ENCODE measurements at places on chromosomes 6 and 20.

DNA sequence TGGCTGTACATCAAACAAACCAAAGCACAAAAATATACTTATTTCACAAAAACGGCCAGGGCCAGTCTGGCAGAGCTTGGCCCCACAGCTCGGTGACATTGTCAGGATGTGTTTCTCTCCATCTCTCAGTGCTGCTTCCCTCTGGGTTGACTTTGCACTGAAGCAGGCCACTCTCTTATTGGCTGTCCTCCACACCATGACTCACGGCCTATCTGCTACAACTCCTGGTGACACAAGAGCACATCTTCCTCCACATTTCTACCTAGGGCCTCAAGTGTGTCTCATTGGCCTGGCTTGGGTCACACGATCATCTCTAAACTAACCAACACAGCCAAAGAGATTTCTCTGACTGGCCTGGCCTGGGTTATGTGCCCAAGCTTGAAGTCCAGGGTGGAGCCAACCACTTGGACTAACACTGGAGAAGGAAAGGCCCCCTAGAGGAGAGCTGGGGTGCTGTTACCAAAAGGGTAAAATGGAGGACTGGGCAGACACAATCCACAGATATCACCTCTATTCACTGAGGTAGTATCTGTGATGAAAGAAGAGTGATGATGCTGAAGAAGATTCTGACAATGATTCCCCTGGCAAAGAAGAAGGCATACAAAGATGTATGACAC lies 159.8 kb upstream of the TSHZ2 start:
- no peak for DNase-seq

GRCh38 chr6:129338683-129339082 lies 371.3 kb downstream of the ARHGAP18 start:
- no peak for DNase-seq

- no peak for DNase-seq
Measured at GRCh38 chr20:53215166-53215565, 243.0 kb downstream of the TSHZ2 start.

- no peak for DNase-seq
Measured at GRCh38 chr6:158725704-158726103, 75.8 kb downstream of the SYTL3 start.

DNA sequence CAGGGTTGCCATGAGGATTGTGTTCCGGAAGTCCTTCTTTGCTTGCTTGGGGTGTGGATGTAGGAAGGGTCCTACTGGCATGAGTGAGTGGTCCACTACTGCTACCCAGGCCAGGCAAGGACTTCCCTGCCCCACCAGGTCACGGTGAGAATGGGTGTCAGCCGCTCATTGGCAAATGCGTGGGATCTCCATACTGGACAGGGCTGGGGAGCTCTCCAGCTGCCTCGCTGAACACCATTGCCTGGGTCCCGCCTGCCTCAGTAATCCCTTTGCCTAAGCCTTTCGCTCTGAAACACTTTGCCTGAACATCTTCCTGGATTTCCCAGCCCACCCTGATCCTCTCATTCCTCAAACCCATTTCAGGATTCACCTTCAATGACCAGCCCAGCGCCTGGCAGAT lies 59.5 kb downstream of the CTCFL start:
- no peak for DNase-seq

GRCh38 chr6:169720207-169720855 lies 4.0 kb downstream of the PHF10 start:
- no peak for DNase-seq

GRCh38 chr6:40957616-40958492 lies 81.2 kb downstream of the UNC5CL start:
- DNase-seq, result no peak

GRCh38 chr6:159762681-159763293 lies 942 bp downstream of the ACAT2 start:
- DNase-seq, result peak; percentile 59

GRCh38 chr6:114301596-114302219 lies 41.1 kb downstream of the HS3ST5 start:
- no peak for DNase-seq

GRCh38 chr20:19756761-19757486 lies 1.1 kb upstream of the RIN2 start:
- no peak for DNase-seq

DNA sequence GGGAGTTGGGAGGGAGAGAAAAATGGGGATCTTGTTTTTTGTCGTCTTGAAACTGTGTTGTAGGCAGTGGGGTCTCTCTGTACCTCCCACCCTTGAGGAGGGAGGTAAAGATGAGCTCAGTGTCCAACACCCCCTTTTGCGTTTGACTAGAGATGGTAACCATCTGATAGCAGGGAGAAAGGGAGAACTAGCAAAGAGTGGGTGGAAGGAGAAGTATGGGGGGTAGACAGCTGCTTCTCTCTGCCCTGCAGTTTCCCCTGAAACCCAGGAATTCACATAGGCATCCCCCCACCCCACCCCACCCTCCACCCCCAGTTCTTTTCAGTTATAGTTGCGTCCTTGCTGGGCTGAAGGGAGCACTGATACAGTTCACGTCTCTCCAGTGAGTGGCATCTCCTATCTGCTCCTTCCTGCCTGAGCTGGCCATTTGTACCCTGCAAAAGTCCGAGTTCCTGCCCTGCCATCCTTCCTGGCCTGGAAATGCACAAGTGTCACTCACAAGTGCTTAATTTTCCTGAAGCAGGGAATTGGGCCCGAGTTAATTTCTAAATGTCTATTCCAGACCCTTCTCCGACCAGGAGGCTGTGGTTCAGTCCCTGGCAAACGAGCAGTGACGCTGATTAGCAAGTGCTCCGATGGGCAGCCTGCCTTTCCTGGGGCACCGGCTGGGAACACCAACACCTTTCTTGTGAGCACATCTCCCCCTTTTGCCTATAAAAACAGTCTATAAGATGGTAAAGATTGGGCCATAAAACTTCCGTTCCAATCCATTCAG lies 1.5 kb downstream of the SIRPA start:
- no peak for DNase-seq

DNA sequence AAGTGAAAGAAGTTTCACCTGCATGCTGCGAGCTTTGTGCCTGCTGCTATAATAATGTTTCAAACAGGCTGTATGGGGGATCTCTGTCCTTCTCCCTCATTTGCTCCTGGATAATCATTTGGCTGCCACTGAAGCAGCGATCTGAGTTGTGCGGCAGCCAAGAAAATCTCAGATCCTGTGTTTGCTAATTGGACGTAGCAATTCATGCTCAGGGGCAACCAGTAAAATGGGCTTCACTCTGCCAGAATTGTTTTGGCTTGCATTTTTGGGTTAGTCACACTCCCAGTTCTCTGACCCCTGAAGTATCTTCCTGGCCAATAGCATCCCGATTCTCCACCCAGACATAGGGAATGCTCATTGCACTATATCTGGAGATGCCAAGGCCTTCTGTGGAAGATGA lies 13.7 kb upstream of the STXBP5 start:
- DNase-seq, result no peak

- no peak for DNase-seq
Measured at GRCh38 chr6:54899986-54900385, 53.4 kb downstream of the FAM83B start.
